Left ventricle myocardium inferior (tissue), 1 donor: ENCODE measurements at places on chromosomes 7 and 10. TPM values are rescaled to one million over a fixed set of nuclear protein-coding genes. Genes with fewer than 3 reads are reported as not detected.
A peak's percentile ranks its signal among the peaks of the same experiment; 100 is the strongest.

The SORCS1 gene
- 2.9 TPM for total RNA-seq

- no peak for DNase-seq
Measured at GRCh38 chr7:70583965-70584883, 547.7 kb upstream of the GALNT17 start.

DNA sequence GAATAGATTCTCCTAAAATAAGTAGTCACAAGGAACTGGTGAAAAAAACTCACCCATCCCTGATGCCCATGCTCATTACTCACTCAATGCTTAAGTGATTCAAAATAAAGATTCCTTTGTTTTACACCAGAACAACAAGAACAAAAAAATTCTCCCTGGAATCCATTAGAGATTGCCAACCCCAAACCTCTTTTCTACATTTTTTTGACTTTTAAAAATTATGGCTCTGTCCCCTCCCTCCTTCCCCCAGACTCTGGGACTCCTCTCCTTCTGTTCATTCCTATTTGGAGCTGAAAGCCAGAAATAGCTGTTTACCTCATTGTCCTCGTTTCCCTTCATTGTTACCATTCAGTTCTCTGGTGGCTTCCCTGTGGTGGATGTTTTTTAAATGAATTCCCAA is 63.2 kb upstream of the FHIP2A start:
- DNase-seq = no peak

The ZCWPW1 gene
- total RNA-seq = 4.6 TPM

DNA sequence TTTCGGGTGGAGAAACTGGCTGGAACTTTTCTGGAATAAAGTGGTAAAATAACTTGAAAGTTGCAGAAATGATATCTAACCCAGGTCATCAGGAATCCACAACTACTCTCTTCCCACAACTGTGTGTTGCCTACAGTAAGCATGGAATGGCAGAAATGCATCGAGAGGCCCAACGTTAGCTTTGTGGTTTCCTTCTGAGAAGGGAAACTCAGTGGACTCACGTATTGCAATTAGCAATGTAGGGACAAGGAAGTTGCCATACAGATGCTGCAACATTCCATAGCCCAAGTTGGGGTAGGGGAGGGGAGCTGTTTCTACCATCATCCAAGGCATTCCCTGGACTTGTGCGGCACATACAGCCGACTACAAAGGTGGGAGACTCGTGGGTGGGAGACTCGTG is 1.9 kb downstream of the PON1 start:
- no peak for DNase-seq

DNA sequence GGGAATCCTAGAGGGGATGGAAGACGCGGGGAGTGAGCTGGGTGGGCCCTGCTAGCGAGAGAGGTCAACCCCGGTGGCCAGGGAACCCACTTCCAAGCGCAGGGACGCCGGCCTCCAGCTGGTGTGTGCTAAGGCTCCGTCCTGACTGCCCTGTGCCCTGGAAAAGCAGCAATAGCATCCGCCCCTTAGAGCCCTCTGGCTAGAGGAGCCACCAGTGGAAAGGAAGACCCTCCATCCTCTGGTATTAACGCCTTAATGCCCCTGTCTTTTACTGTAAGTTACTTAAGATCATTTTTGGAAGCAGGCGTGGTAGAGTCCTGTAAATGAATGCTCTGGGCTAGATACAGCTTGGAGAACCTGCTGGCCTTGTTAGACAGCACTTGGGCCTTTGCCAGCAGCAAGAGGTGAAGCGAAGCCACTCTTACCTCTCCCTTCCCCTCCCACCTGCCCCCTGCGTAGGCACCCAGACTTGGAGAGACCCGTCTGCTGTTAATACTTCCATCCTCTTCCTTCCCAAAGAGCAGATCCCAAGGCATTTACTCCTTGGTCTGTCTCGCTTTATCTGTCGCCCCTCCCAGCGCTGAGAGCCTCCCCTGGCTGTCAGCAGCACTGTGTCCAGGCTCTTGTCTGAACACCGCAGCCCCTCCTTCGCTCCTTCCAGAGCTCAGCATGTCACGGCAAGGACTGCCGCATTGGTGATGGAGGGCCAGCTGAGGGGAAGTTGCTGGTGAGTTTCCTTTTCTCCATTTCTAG is 4.6 kb downstream of the REPIN1 start:
- DNase-seq = no peak

The EN2 gene
- 0.11 TPM for total RNA-seq

- no peak for DNase-seq
Measured at GRCh38 chr7:147516391-147516790, 1074.2 kb upstream of the C7orf33 start.

DNA sequence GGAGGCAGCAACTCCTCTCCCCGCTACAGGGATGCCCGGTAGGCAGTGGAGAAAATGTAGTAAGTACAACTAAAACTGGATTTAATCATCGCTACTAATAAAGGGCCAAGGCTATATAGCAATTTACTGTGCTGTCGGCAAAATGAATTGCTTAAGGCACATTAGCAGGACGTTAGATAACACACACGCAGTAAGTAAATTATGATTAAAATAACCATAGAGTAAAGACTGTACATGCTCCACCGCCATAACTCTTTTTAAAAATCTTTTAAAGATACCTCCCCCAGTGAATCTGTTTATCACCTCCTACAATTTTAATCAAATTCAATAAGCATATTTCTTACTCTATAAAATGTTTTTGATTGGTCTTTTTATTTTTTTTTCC is 371.4 kb upstream of the MGMT start:
- DNase-seq = no peak

DNA sequence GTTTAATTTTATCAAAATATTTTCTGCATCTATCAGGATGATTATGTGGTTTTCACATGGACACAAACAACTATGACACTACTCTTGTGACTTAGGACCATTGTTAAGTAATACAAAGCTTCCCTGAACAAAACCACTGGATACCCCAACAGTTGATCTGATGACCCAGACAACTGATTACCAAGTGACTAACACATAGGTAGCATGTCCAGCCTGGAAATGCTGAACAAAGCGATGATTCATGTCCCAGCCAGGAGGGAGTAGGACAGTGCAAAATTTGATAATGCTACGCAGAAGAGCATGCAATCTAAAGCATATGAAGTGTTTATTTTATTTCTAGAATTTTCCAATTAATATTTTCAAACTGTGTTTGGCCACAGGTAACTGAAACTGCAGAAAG is 8.9 kb upstream of the PNLIP start:
- DNase-seq = no peak

DNA sequence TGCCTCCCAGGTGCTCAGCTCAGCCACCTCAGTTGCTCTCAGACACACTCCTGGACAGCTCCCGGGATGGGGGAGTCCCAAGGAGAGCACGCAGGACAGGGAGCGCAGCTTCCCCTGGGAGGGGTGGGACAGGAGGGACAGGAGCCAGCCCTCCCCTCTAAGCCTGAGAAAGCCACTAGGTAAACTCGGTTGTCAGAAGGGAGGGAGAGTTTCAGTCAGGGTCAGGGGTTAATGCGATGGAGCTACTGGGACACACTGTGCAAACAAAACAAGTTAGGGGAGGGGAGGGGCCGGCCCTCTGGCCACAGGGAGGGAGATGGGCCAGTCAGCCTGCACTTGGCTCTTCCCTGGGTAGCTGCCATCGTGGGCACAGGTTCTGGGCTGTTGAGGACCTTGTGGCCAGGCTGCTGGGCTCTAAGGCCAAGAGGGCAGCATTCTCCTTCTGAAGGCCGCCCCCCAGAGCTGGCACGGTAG is 31.1 kb downstream of the KAZALD1 start:
- no peak for DNase-seq

DNA sequence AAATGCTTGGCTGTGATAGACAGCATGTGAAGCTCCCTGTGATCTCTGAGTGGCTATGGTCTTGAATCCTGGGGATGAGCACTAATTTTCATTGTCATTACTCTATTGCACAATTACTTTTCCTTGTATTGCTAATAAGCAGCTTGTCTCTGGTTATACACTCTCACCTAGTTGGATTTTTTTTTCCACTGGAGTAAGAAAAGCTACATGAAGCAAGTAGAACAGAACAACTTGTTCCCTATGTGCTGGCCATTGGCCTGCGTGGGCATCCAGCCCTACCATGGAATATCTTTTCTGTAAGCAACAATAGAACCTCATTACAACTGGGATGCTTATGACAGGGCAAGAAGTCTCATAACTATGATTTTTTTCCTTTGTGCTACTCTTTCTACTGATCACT is 807.4 kb downstream of the TNS3 start:
- peak; percentile 48 for DNase-seq

- no peak for DNase-seq
Measured at GRCh38 chr7:54712820-54713219, 46.2 kb downstream of the SEC61G start.

DNA sequence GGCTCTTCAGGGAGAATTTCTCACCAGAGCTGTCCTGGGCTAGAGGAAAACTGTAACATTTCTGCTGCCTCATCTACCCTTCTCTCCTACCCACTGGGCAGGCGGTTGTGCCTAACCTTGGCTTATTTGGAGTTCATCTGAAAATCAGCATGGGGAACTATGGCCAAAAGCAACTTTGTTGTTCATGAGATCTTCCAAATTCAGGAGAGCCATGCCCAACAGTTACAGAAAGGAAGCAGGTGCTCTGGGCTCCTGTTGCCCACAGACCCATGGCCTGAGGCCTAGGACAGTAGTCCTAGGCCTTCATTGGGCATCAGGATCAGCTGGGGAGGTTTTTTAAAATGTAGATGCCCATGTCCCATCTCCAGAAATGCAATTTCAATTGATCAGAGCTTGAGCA is 85.2 kb downstream of the GRID1 start:
- DNase-seq = no peak

DNA sequence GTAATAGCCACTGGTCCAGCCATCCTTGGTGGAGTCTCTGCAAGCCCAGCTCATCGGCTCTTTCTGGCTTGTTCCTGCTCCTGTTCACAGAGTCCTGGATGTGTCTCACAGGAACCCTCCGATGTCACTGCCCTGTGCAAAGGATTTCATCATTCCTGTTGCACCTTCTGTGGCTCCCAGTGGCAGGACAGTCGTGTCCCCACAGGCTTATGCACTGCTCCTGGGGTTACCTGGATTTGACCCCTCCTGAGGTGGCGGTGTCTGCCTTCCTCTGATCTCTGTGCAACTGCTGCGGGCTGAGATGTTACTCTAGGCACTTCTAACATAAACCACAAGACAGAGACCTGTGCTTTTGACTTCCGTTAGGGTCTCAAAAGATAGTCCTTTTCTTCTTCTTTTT is 30.6 kb downstream of the APBB1IP start:
- no peak for DNase-seq

The TMEM213 gene
- not detected for total RNA-seq

DNA sequence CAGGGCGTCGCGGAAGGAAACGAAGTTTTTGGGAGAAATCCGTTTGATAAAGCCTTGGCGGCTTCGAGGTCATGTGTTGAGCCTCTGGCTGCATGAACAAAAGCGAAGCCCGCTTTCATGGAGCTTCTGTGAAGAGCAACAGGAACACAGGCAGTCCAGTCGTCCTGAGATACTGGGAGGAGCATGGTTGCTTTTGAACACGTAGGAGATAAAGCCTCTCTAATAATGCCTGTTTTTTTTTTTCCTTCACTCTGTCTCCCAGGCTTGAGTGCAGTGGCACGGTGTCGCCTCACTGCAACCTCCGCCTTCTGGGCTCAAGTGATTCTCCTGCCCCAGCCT is 473 bp upstream of the ZNF32 start:
- DNase-seq = no peak

The CYP2E1 gene
- total RNA-seq = 1.1 TPM

DNA sequence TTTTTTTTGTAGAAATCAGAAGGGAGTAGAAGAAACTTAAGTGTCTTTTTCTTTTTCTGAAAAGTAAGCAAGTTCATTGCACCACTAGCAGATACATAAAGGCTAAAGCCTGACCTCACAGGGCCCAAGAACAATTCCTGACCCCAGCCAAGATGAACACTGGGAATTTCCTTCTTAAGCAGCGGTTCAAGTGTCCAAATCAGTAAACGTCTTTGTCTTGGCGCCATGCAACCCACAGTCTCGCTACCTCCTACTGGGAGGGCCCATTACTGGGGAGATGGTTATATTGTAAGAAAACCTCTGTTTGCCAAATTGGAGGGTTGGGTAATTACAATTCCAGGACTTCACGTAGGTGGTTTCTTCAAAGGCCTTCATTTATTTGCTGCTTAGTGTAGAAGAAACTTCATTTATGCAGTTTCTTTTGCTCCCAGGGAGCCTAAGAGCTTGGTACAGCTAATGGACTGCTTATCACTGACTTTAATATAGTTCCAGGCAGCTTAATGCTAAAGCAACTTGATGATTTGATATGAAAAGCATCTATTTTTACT is 58.3 kb upstream of the ADRB1 start:
- no peak for DNase-seq

The PIP gene
- total RNA-seq = not detected

- DNase-seq = no peak
Measured at GRCh38 chr7:144818511-144818910, 17.3 kb downstream of the TPK1 start.

GRCh38 chr10:88129013-88129412 is 265.6 kb downstream of the PTEN start:
- DNase-seq = no peak

DNA sequence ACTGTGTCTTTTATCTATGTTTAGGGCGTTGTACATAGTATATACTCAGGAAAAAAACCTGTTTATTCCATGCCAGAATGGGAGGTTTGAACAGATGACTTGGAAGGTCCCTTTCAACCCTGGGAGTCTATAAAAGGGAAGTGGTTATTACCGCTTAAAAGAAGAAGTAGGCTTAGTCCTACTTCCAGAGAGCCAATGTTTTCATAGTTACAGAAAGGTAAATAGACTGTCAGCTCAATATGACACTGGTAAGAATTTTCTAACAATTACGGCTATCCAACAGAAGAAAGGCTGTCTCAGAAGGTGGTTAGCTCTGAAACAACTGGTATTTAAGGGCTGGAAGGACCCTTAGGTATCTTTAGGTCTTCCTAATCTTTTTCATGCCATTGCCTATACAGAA is 1.1 kb upstream of the TFAM start:
- no peak for DNase-seq

GRCh38 chr7:123941391-123942180 is 16.5 kb downstream of the SPAM1 start:
- DNase-seq = no peak

The KIN gene
- total RNA-seq = 10.0 TPM

DNA sequence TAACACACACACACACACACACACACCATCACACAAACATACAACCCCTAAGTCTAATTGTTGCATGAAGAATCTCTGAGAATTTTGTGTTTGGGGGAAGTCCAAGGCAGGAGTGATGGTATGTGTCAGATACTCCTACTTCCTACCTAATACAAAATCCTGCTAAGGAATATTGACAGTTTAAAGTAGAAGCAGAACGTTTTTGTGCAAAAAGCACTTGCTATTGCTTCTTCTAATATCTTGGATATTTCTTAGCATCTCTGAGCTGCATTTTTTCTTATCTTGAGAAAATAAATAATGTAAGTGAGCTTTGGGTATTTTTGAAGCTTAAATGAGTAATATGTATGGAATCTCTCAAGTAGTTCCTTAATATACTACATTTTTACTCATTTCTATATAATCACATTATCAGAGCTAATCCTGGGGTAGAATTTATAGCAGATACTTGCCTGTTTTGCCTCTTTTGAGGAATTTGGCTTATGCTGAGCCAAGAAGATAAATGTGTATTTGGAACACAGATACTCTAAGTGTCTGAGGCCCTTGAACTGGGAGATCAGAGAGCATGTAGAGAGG is 212.3 kb downstream of the DKK1 start:
- DNase-seq = no peak
